NCI-H2081 treated with DMSO at 0.1 percent for 48 hours (cell line): ENCODE measurements at places on chromosomes 12 and 14.

DNA sequence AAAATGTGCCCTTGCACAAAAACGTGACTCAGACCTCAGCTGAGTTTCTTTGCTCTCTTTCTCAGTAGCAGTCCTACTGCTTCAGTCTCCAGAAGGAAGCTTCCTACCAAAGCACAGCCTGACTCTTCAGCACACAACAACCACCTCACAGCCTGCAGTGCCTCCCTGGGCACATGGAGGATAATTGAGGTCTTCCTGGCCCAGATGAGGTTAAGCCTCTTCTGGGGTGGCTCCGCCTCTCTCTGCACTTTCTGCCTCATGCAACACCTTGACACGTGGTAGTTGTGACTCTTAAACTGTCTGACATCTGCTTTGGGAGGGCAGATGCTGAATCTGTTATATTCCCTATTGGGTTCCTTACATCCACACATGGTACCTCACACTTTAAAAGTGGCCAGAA is 33.8 kb downstream of the GIT2 start:
- DNase-seq, result no peak

- DNase-seq, result no peak
Observed at GRCh38 chr12:41635626-41636364, 447.7 kb downstream of the PDZRN4 start.

DNA sequence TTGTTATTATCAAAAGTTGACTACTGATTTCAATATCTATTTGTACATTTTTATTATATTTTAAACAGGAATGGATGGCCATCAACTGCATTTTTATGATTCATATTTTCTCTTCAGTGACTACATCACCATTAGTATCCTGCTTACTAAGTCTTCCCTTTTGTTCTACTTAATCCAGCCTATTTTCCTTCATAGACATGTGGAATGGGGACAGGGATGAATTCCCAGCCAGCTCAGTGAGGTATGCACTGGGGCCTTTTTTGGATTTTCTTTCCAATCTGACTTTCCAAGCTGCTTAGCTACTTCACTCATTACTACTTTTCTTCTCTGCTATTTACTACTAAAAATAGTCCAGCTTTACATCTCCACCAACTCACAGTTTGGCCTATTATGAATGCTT is 38.4 kb downstream of the AKAP6 start:
- no peak for DNase-seq

DNA sequence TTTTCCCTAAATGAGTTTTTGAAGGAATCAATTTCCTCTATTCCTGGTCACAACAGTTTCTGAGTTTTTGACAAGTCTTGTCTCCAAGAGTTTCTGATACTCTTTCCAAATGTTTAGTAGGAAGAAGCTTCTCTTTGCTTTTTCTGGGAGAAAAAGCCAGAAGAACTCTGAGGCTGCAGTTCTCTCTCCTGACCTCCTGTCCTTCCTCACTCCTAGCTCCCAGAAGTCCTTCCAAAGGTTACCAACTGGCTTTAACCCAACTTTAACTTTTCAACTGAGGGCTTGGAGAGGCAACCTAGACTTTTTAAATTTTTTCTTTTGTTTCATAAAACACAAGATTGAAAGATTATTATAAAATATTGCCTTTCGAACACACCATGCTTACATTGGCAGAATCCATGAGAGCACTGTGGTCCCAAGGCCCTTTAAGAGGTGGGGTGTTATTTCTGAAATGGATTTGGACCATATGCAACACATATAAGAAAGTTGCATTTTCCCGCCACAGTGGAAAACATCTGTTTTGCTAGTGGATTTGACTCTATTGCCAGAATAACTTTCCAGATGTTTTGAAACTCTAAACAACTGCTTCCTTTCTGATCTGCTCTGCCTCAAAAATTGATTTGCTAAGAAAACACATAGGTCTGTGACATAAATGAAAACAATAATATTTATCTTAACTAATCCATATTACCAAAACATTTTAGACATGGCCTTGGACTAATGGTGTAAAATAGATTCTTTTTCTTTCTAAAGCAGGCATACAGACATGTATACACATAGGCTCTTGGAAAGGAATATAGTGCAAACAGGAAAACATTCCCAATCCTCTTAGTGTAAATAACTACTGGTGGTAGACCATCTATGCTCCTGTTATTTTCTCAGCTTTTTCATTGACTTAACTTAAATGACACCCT is 22.3 kb upstream of the EPS8 start:
- DNase-seq, result no peak

DNA sequence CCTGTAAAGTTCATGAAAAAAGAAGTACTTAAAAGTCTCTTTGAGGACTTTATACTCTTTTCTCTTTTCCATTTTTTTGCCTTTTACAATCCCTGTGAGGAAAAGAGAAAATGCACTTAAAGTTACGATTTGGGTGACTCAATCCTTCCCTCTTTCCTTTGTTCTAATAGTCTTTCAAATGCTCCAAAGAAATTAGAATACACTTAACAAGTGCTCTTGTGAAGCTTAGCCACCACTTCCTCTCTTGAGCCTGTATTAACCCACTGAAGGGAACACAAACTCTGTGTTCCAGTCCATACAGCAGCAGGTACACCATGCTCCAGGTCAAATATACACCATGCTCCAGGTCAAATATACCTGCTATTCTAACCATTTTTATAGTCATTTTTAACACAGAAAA is 581.1 kb upstream of the MGAT4C start:
- DNase-seq, result no peak

DNA sequence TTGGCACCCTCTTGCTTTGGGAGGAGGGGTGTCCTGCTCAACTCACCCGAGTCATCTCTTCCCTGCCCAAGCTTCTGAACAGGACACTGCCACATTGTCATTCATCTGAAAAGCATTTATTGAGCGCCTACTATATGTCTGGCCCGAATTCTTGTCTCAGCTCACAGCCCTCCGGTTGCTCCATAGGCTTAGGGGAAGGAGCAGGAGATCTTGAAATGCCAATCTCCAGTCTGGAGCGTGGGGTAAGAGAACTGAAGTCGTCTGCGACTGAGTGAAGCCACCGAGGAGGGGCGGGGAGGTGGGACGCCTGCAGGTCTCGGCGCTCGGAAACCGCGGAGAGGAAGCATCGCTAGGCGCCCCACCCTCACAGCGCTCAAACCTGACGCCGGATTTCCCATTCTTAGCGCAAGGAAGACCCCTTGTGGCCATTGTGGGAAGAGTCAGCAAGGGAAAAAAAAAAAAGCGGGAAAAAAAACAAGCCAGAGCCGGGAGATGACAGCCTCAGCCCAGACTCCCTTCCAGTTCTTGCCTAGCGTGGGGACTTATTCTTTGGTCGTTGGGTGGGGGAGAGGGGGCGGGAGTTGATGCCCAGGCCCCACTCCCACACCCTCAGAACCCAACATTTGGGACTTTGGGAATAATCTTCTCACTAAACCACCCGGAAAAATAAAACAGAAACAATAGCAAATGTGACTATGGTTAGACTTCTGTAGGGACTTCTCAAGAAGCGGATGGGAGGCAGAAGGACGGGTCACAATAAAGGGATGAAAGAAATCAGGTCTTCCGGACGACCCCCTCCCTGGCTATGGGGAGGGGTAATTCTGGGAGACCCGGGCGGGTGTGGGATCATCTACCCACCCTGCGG is 28.2 kb upstream of the SMUG1 start:
- peak; percentile 79 for DNase-seq

- no peak for DNase-seq
Observed at GRCh38 chr14:66884149-66884548, 305.1 kb upstream of the GARIN2 start.

DNA sequence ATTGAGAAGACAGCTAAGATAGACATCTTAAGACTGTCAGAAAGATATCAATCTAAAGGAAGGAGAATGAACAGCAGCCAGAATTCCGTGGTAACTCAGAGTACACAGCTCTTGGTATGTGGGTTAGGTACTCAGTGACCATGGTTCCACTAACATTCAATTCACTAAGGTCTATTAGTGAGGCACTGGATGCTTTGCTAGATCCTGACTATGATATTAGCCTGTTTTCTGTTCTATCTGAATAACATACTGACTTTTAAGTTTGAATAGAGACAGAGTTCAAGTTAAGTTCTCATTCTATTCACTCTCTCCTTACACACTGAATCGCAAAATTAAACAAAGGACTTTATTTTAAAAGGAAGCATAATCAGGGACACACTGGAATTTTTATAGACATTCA is 106.4 kb downstream of the PRKD1 start:
- no peak for DNase-seq

GRCh38 chr12:62683776-62684569 is 217.3 kb downstream of the MON2 start:
- no peak for DNase-seq

DNA sequence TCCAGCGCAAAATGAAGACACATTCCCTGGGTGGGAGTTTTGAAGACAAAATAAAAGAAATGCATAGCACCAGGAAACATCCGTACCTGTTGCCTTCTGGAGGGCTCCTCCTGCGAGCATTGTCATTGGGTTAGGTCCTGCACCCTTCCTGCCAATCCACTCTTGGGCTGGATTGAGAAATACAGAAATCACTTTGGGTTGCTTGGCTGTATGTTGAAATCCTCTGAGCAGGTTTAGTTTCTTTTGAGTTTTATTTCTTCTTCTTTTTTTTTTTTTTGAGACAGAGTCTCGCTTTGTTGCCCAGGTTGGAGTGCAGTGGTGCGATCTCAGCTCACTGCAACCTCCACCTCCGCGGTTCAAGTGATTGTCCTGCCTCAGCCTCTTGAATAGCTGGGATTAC is 67.6 kb downstream of the ARF6 start:
- no peak for DNase-seq

GRCh38 chr12:54294953-54295566 is 5.8 kb downstream of the NFE2 start:
- no peak for DNase-seq

DNA sequence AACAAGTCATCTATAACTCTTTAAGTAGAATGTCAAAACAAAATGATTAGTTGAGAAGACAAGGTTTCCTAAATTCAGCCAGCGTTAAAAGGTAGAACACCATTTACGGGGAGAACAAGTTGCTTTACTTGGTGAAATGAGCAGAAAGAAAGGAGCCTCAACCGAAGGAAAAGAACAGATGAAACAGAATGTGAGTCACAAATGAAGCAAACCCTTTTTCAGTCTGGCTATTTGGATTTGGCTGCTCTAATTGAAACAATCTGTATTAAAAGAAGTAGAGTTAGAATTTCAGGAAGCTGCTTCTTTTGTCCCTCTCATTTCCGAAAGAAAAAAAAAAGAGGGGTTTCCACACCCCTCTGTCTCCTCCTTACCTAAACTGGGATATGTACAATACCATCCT is 34.6 kb downstream of the CEP128 start:
- DNase-seq, result no peak

- no peak for DNase-seq
Observed at GRCh38 chr12:75814851-75815754, 216.5 kb downstream of the PHLDA1 start.

DNA sequence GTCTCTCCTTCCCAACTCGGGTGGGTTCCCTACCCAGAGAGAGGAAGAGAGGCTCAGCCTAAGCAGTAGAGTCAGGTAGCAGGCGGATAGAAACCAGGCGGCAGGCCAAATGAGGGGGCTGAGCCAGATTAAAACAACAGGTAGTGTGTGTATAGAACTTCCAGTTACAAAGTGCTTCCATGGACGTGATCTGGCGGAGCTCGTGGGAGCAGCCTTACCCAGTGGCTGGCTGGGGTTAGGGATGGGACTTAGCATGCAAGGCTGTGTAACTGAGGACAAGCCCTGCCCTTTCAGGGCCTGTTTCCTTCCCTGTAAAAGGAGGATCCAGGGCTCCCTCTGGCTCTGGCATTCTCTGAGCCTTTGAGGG is 8.3 kb downstream of the KRT80 start:
- peak; percentile 34 for DNase-seq

- DNase-seq, result no peak
Observed at GRCh38 chr14:74421981-74422380, 4.0 kb downstream of the SYNDIG1L start.

GRCh38 chr14:32472512-32473463 is 143.7 kb downstream of the AKAP6 start:
- DNase-seq, result no peak

GRCh38 chr14:76203086-76204001 is 51.6 kb downstream of the GPATCH2L start:
- DNase-seq, result no peak

GRCh38 chr12:25884920-25885234 is 73.6 kb upstream of the RASSF8 start:
- DNase-seq, result no peak

DNA sequence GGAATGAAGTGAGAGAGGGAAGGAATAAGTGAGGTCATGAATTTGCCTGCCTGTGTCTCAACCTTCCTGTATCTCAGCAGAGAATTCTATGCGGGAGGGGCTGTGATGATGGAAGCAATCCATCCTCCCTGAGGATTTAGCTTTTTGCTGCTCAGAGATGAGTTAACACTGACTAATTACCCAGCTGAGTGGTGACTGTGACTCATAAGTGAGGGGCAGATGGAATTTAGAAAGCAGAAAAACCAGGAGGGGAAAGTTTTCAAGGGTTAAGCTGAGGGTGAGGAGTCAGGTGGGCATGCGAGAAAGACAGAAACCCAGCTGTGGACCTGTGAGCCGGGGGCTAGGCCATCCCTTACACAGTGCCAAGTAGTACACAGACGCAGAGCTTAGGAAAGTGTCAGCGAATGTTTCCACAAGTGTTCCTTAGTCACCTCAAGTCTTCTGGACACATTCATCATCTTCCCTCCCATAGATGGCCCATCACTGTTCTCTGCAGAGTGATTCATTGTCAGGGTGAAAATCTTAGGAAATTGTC is 277.9 kb downstream of the IPO8 start:
- no peak for DNase-seq

GRCh38 chr14:63993992-63994391 is 141.2 kb downstream of the SYNE2 start:
- DNase-seq, result no peak

DNA sequence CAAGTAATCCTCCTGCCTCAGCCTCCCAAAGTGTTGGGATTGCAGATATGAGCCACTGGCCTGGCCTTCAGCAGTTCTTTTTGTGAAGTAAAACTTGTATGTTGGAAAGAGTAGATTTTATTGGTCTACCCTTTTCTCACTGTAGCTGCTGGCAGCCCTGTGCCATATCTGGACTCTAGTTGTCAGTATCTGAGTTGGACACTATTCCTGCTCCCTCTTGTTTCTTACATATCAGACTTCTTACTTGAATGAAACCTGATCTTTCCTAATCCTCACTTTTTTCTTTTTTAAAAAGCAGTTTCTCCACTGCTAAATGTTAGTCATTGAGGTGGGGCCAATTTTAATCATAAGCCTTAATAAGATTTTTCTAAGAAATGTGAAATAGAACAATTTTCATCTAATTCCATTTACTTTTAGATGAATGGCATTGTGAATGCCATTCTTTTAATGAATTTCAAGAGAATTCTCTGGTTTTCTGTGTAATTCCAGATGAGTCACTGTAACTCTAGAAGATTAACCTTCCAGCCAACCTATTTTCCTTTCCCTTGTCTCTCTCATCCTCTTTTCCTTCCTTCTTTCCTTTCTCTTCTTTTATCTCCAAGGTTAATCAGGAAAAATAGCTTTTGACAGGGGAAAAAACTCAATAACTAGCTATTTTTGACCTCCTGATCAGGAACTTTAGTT is 88.7 kb downstream of the APAF1 start:
- no peak for DNase-seq

- DNase-seq, result no peak
Observed at GRCh38 chr14:70811578-70811977, 2.3 kb upstream of the MAP3K9 start.
